Fibroblast of the conjunctiva (primary cell): ENCODE measurements at places on chromosomes 6 and 20.

- no peak for DNase-seq
Measured at GRCh38 chr20:32792316-32792715, 27.4 kb upstream of the MAPRE1 start.

DNA sequence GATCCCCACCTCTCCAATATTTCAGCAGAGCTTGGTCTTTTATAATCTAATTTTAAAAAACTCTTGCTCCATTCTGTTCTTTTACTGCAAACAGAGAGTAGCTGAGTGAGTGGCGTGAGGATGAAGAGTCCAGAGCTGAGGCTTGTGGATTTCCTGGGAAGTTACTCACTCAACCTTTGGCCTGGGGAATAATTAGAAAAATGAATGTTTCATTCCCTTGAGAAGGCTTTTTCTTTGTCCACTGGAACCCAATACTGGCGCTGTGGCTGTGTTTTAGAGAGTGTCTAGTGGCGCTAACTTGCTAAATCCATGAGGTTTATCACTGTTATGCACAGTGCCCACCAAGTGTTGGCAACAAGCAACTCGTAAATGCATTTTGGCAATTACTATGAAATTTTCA lies 251.5 kb downstream of the HIVEP2 start:
- no peak for DNase-seq

DNA sequence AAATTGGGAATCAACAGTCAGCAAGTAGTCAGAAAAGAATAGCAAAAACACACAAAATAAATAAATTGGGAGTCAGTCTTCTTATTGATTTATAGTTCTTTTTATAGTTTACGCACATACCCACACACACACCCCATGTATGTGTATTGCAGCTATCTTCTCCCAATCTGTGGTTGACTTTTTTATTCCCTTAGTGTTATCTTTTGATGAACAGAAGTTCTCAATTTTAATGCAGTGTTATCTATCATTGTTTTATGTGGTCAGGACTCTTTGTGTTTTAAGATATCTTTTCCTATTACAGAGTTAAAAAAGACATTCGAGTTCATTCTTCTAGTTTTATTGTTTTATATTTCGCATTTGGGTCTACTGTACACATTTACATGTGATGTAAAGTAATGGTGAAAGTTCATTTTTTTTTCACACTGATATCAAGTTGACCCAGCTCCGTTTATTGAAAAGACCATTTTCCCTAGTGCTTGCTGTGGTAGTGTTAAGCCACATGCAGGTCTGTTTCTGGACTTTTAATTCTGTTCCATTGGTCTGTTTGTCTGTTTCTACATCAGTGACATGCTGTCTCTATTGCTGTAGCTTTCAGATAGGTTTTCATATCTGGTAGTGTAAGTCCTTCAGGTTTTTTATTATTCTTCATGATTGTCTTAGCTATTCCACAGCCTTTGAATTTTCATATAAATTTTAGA lies 78.4 kb downstream of the ZFAND3 start:
- no peak for DNase-seq

DNA sequence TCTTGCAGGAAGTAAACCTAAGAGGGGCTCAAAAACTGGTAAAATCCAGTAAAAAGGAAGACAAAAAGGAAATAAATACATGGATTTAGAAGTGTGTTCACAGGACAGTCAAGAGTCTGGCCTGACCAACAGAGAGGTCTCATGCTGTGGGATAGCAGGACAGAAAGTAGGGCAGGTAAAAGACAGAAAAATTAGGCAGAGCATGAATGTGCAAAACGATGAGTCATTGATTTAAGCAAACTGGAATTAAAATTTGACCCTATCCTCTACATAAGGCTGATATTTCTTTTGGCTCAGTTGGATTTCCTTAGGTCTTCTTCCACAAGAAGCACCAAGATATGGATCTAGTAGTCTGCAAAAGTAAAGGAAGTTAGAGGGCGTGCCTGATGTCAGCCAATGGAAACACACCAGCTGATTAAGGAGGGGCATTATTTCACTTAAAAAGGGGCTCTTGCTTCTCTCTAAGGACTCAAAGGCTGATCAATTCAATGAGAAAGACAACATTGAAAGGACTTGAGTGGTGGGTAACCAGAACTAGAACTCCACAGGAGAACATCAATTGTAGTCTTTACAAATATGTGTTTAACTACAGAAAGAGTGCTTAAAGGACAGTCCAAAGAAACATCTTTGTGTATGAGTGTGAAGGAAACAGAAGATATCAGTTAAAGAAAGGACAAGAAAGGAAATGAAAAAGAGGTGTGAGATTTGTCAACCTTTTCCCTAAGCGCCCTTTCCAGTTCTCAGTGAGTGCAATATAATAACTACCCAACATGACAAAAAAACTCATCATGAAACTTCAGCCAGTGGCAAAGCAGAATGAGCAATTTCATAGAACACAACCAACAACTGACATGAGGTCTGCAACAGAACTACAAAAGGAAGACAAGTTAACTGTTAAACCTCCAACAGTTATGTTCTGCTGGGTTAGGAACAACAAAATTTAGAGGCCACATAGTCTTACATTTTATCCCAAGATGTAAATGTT lies 19.4 kb upstream of the MYB start:
- DNase-seq: no peak

DNA sequence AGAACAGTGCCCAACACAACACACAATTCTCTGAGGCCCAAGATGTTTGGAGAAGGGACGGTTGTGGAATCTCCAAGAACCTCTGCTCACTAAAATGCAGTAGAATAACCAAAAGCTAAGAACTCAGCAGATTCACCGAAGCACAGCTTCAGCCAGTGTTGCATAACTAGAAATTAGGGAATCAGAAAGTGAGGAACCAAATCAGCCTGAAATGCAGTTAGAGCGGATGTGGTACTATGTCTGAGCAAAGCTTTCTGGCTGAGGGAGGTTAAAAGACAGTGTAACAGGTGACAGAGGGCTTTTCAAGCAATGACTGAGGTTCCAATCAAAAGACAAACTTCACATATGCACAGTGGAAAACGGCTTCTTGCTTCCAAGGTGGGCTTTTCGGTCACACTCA lies 197.9 kb upstream of the KCNK16 start:
- no peak for DNase-seq

- no peak for DNase-seq
Measured at GRCh38 chr6:138225953-138226352, 7.7 kb upstream of the PBOV1 start.

- no peak for DNase-seq
Measured at GRCh38 chr6:55395871-55396270, 68.6 kb downstream of the GFRAL start.

GRCh38 chr6:54419885-54420284 lies 111.6 kb downstream of the TINAG start:
- DNase-seq: peak; percentile 87

DNA sequence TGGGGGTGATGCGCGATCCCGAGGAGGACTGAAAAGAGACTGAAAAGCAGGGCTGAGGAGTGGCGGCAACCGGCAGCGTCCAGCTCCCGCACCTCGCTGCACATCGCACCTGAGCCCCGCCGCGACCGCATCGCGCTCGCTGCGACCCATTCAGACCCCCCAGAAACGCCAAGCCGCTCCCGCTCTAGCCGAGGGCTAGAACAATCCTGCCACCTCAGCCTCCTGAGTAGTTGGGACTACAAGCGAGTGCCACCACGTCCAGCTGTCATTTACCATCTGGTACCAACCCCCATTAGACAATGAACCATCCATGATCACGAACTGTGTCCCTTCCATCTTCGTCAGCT lies 33.2 kb downstream of the HLA-A start:
- no peak for DNase-seq
